ENCODE measurements at places on chromosomes 1 and 21.
A peak's percentile ranks its signal among the peaks of the same experiment; 100 is the strongest.

DNA sequence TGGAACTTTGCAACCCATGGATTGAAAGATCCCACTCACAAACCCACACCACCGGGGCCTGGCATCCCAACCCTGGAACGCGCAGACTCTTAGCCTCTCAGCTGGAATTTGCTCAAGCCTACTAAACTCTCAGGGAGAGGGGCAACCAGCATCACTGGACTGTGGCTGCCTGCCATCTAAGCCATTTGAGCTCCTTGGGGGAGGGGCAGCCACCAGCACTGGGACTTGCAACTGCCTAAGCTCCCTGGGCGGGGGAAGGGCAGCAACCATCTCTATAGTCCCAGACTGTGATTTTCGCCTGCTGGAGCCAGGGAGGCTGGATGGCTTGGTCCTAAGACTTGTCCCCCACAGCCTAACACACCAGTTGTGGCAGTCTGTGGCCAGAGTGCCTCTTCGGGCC, 122.3 kb downstream of the SNX7 start:
- DNase-seq: peak; percentile 58

GRCh38 chr1:209960926-209961325, 22.9 kb downstream of the SYT14 start:
- no peak for DNase-seq

- DNase-seq: no peak
These were observed 98.0 kb downstream of the LAMC2 start for GRCh38 chr1:183284086-183284485.

GRCh38 chr1:78830321-78830720, 176.2 kb downstream of the ADGRL4 start:
- no peak for DNase-seq

- DNase-seq: no peak
These were observed 124.7 kb upstream of the WNT4 start for GRCh38 chr1:22267413-22268175.

DNA sequence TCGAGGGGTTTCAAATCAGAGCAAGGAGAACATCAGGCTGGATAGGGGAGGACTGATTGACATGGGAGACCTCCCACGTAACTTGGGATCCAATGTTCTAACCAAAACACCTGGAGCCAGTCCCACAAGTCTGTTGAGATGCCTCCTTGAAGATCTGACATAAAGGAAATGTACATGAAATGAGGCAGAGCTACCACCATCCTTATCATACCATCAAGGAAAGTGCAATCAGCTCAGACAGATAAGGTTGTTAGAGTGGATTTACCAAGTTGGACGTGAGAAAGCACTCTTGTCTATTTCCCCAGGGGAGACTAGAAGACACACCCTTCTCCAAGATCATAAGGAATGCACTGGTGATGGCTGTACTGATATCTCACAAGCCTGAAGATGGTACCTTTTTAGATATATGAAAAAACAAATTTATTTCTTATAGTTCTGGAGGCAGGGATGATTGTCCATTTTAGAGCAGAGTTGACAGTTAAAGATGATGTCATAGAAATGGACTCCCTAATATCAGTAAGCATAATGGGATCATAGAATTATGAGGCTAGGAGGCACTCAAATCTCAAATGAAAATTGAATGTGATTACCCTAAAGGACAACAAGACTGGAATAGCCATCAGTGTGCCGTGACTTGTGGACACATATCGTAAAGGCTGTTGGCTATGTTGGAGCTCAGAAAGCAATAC, 129.1 kb upstream of the RAB4A start:
- no peak for DNase-seq

DNA sequence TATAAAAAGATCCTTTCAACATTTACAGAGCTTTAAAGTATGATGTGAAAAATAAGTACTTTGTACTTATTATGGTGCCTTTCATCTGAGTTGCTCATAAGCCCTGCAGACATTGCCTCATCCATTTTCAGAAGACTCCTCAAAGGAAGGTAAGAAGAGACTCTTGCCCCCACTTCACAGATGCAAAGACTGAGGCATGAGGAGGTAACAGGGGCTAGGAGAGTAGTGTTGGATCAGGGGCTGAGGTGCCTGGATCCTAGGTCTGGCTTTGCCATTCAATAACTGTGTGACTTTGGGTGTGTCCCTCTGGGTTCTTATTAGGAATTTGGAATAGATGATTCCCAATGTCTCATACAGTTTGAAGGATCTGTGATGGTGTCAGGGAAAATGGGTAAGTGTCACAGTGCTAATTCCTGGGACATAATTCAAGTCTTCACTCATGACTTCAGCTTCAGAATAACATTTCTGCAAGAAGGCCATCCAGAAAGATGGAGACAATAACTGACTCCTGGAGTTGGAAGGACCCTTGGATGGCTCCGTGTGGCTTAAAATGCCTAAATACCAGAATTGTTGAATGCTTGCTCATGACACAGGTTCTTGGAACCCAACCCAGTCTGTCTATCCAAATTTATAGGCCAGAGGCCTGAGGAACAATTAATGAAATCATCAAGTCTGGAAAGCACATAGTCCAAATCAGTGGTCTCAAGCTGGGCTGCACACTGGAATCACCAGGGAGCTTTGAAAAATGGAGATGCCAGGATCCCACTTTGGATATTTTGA, 93.1 kb upstream of the RUNX1 start:
- DNase-seq: no peak

All from sigmoid colon (tissue), 7 donors.